Glutamatergic neuron (in vitro differentiated cells): ENCODE measurements at places on chromosomes 2 and 18.

GRCh38 chr2:212346865-212347264 lies 191.7 kb downstream of the ERBB4 start:
- no peak overlapping the region for H3K27ac ChIP-seq
- peaks cover 3% of the 10 kb centered on the region for H3K4me1 ChIP-seq

DNA sequence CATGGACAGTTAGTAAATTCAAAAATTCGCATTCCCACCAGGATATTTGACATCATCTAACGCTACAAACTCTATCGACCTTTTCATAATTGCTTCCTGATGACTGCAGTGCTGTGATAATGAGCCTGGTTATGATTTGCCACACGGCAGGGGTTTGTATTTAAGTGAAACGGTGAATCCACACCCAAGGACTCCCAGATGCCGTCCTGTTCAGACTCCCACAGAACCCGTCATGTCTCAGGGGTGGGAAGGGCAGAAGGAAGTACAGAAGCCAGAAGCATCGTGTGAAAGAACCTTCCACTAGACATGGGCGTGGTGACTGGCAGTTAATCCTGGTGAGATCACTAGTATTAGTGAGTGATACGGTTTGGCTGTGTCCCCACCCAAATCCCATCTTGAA lies 91.2 kb upstream of the TMEM18 start:
- peaks cover 9% of the 10 kb centered on the region for H3K27me3 ChIP-seq
- no peak for DNase-seq
- no peak overlapping the region for H3K27ac ChIP-seq
- peaks cover 23% of the 10 kb centered on the region for H3K4me1 ChIP-seq
- H3K36me3 ChIP-seq, result peaks cover 5% of the 10 kb centered on the region
- H3K4me3 ChIP-seq, result no peak overlapping the region

- H3K4me3 ChIP-seq, result no peak overlapping the region
- peaks cover 2% of the 10 kb centered on the region for H3K27me3 ChIP-seq
- H3K27ac ChIP-seq, result no peak overlapping the region
- H3K4me1 ChIP-seq, result no peaks in the 10 kb centered on the region
- DNase-seq, result no peak
- H3K36me3 ChIP-seq, result peaks cover 11% of the 10 kb centered on the region
These were observed 22.4 kb downstream of the COLEC11 start for GRCh38 chr2:3617198-3617890.

- no peaks in the 10 kb centered on the region for H3K4me1 ChIP-seq
- no peaks in the 10 kb centered on the region for H3K36me3 ChIP-seq
- no peak overlapping the region for H3K27ac ChIP-seq
- no peak overlapping the region for H3K4me3 ChIP-seq
- no peaks in the 10 kb centered on the region for H3K27me3 ChIP-seq
These were observed 369.6 kb downstream of the PID1 start for GRCh38 chr2:228901531-228901930.

DNA sequence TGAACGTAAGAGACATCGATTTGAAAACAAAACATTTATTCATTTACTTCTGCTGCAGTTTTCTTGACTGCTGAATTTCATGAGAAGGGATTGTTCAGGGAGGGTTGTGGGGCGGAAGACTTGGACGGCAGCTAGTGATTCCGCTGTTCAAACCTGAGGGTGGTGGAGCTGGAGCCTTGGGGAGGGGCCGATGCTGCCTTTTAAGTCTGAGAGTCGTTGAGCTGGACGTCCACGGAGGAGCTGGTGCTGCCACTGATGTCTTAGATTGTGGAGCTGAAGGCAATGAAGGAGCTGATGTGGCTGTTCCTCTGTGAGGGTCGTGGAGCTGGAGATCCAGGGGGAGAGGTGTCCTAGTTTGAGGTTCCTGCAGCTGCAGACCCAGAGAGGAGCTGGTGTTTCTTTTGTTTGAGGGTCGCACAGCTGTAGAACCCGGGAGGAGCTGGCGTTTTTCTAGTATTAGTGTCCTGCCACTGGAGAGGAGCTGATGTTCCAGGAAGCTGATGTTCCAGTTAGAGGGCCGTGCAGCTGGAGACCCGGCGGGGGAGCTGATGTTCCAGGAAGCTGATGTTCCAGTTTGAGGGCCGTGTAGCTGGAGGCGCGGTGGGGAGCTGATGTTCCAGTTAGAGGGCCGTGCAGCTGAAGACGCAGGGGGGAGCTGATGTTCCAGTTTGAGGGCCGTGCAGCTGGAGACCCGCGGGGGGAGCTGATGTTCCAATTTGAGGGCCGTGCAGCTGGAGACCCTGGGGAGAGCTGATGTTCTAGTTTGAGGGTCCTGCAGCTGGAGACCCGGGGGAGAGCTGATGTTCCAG lies 150.9 kb downstream of the RTP5 start:
- H3K4me3 ChIP-seq, result no peak overlapping the region
- no peaks in the 10 kb centered on the region for H3K4me1 ChIP-seq
- DNase-seq, result no peak
- H3K36me3 ChIP-seq, result peaks cover 9% of the 10 kb centered on the region

GRCh38 chr2:122905431-122905830 lies 1119.7 kb upstream of the CNTNAP5 start:
- H3K36me3 ChIP-seq, result no peaks in the 10 kb centered on the region

GRCh38 chr2:221034026-221034701 lies 537.9 kb downstream of the EPHA4 start:
- no peaks in the 10 kb centered on the region for H3K36me3 ChIP-seq
- H3K4me3 ChIP-seq, result no peak overlapping the region
- H3K27ac ChIP-seq, result no peak overlapping the region
- no peaks in the 10 kb centered on the region for H3K27me3 ChIP-seq
- H3K4me1 ChIP-seq, result no peaks in the 10 kb centered on the region
- no peak for DNase-seq

DNA sequence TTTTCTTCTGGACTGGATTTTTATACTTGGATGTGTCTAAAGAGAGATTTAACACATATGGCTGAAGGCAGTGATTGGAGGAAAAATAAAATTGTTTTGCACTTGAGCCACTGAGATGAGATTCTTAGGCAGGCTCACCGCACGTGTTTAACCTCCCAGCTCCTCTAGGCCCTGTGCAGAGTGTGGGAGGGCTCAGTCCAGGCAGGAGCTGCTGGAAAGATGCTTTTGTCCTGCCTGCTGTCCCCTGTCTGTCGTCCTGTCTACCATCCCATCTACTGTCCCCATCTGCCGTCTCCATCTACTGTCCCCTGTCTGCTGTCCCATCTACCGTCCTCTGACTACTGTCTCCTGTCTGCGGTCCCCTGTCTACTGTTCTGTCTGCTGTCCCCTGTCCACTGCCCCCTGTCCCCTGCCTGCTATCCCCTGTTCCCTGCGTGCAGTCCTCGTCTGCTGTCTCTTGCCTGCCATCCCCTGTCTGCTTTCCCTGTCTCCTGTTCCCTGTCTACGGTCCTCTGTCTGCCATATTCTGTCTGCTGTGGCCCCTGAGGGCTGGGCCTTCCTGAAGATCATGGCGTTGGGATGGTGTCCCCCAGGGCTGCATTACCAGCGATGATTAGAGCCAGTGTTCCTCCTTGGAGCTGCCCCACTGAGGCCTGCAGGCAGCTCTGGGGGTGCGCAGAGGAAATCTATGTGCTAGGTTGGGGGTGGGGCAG lies 43.7 kb upstream of the HS6ST1 start:
- peaks cover 23% of the 10 kb centered on the region for H3K4me1 ChIP-seq
- DNase-seq, result no peak
- peaks cover 8% of the 10 kb centered on the region for H3K27me3 ChIP-seq
- no peak overlapping the region for H3K4me3 ChIP-seq
- peak overlapping the region; percentile 17 for H3K27ac ChIP-seq

GRCh38 chr2:32739664-32740063 lies 111.8 kb downstream of the TTC27 start:
- H3K27me3 ChIP-seq, result no peaks in the 10 kb centered on the region
- no peaks in the 10 kb centered on the region for H3K36me3 ChIP-seq
- no peaks in the 10 kb centered on the region for H3K4me1 ChIP-seq
- no peak overlapping the region for H3K4me3 ChIP-seq
- no peak overlapping the region for H3K27ac ChIP-seq

DNA sequence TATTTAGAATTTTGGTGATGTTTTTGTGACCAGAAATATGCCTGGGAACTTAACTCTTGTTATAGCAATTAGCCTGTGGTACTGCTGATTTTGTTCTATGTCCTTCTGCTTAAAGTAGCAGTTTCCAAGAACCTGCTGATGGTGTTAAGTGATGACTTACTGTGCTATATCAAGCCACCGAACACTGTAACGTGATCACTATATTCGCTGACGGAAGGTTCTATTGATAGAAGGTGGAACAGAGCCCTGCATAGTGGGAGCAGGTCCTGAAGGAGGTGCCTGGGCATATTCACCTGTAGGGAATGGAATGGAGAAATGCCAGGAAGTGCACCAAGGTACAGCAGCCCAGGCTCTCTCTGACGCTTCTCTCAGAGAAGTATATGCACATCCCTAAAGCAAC lies 76.8 kb downstream of the UXS1 start:
- H3K27me3 ChIP-seq, result no peaks in the 10 kb centered on the region
- no peaks in the 10 kb centered on the region for H3K36me3 ChIP-seq
- no peak overlapping the region for H3K27ac ChIP-seq
- H3K4me1 ChIP-seq, result no peaks in the 10 kb centered on the region
- DNase-seq, result no peak

DNA sequence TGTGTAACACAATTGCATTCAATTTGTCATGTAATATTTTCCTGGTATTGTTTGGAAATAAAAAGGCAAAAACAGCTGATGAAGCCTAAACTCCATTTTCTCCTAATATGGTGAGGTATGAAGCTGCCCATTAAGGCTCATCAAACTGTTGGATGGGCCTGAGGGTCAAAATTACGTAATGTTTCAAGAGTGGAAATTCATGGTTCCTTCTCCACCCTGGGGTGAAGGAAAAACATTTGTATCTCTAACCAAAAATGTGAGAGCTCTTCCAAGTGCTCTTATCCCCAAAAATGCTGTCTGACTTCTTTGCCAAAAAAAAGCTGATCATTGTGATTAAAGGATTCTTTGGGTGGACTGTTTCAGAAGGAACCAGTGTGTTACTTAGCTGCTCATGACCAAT lies 91.8 kb downstream of the ARHGAP28 start:
- DNase-seq, result no peak
- H3K27me3 ChIP-seq, result no peaks in the 10 kb centered on the region
- peaks cover 9% of the 10 kb centered on the region for H3K36me3 ChIP-seq
- no peak overlapping the region for H3K4me3 ChIP-seq
- peaks cover 4% of the 10 kb centered on the region for H3K4me1 ChIP-seq
- no peak overlapping the region for H3K27ac ChIP-seq

DNA sequence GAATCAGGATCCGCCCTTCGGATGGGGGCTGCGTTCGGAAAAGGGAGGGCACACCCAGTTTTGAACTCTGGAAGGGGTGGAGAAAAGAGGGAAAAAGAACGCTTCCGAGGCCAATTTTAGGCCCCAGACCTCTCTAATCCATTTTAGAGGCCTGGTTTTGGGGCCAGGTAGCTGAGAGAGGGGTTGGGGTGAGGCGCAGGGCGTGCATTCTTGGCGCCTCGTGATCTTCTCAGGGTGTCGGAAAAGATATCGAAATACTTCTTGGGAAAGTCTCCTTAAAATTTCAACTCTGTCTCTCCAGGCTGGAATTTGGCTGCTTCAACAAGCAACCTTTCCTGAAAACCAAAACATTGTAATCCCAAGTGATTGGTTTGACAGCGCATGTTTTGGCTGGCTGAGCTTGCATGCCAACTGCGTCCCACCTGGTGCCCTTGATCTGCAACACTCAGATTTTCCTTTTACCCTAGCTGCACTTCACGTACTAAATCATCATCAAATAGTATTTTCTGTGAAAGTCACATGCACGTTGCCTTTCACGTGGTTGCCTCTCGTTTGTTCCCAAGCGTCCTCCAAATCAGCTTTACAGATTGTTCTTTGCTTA lies 864 bp upstream of the XPO1 start:
- DNase-seq, result no peak
- peaks cover 15% of the 10 kb centered on the region for H3K4me1 ChIP-seq
- peaks cover 12% of the 10 kb centered on the region for H3K27me3 ChIP-seq
- H3K4me3 ChIP-seq, result peak overlapping the region; percentile 88

DNA sequence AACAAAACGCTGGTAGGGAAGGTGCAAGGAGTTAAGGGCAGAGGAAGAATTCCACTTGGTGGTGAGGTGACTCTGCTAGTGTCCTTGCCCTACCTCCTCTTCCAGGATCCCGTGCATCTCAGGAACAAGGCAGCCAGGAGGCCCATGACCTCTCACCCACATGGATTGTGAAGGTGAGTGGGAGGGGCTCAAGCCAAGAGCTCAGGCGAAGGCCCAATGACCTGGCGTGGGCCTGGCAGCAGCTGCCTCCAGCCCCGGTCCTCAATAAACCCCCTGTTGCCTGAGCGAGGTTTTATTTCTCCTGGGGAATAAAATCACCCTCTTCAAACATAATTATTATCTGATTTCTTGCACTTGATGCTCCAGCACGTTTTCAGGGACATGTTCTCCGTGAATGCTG lies 28.2 kb downstream of the LAMA1 start:
- peak overlapping the region; percentile 48 for H3K27ac ChIP-seq
- H3K4me1 ChIP-seq, result peaks cover 5% of the 10 kb centered on the region
- H3K27me3 ChIP-seq, result peaks cover 3% of the 10 kb centered on the region

DNA sequence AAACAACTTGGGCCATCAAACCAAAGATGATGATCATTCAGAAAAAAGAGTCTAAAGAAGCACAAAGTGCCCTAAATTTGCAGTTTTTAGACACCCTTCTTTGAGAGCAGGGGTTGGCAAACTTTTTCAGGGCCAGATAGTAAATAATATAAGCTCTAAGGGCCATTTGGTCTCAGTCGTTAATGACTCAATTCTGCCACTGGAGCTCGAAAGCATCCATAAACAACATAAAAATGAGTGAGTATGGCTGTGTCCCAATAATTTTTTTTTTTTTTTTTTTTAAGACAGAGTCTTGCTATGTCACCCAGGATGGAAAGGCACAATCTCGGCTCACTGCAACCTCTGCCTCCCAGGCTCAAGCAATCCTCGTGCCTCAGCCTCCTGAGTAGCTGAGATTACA lies 152.3 kb downstream of the DTNB start:
- H3K27ac ChIP-seq, result no peak overlapping the region
- no peak overlapping the region for H3K4me3 ChIP-seq
- peaks cover 2% of the 10 kb centered on the region for H3K4me1 ChIP-seq
- no peak for DNase-seq
- no peaks in the 10 kb centered on the region for H3K36me3 ChIP-seq

- no peak for DNase-seq
- H3K4me3 ChIP-seq, result no peak overlapping the region
- H3K4me1 ChIP-seq, result no peaks in the 10 kb centered on the region
- no peak overlapping the region for H3K27ac ChIP-seq
- H3K36me3 ChIP-seq, result peaks cover 25% of the 10 kb centered on the region
These were observed 24.5 kb downstream of the PIAS2 start for GRCh38 chr18:46892842-46893241.

DNA sequence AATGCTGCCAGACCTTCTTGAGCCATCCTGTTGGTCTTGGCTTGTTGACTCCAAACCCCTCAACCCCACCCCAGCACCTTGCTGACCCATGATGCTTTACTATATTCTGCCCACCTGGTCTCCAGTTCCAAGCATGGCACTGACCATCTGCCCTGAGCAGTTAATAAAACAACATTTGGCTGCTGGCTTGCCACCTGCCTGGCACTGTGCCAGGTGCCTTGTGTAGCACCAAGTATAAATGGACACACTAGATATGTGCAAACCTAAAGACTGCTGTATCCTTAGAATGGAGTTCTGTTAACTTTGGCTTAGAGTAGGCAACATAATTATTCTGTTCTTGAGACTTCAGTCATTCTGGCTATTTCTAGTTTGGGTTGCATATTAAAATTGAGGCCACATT lies 91.4 kb downstream of the ACSL3 start:
- DNase-seq, result no peak
- peaks cover 3% of the 10 kb centered on the region for H3K27me3 ChIP-seq
- no peak overlapping the region for H3K4me3 ChIP-seq
- H3K4me1 ChIP-seq, result no peaks in the 10 kb centered on the region
- no peaks in the 10 kb centered on the region for H3K36me3 ChIP-seq

- no peak overlapping the region for H3K4me3 ChIP-seq
- H3K27ac ChIP-seq, result no peak overlapping the region
- peaks cover 13% of the 10 kb centered on the region for H3K4me1 ChIP-seq
- no peaks in the 10 kb centered on the region for H3K36me3 ChIP-seq
- peaks cover 5% of the 10 kb centered on the region for H3K27me3 ChIP-seq
- DNase-seq, result no peak
These were observed 377.1 kb upstream of the SLC39A10 start for GRCh38 chr2:195279840-195280427.
